ENCODE measurements at places on chromosomes 5 and 9.

GRCh38 chr5:135481387-135481786 is 29.2 kb upstream of the TIFAB start:
- no peak for DNase-seq

GRCh38 chr9:98784831-98785806 is 11.2 kb downstream of the ANKS6 start:
- no peak for DNase-seq

DNA sequence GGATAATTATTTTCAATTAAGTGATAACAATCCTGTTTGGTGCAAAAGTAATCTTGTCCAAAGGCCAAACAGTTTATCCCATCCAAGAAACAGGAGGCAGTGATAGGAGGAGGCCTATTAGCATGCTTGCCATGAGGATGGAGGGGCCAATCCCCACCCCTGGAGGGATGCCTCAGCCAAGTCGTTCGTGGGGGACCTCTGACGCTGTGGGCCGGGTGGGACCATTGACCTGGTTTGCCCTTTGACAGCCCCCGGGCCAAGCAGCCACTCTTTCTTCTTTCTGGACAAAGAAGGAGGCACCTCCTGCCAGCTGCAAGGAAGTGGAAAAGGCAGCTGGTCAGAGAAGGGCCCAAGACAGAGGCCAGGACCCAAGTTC is 39.5 kb upstream of the GRHPR start:
- DNase-seq = no peak

DNA sequence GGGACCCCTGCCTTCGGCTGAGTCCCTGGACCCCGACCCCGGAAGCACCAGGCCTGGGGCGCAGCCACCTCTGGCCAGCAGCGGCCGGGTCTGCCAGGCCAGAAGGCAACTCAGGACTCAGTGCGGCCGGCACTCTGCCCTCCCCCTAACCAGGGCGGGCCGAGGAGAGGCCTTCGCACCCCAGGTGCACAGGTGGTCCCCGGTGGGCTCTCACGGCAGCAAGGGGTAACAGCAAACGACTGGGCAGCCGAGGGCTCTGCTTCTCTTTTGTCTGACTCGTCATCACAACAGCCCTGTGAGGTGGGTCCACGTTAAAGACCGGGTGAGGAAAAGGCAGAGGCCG is 20.7 kb upstream of the NOTCH1 start:
- no peak for DNase-seq

DNA sequence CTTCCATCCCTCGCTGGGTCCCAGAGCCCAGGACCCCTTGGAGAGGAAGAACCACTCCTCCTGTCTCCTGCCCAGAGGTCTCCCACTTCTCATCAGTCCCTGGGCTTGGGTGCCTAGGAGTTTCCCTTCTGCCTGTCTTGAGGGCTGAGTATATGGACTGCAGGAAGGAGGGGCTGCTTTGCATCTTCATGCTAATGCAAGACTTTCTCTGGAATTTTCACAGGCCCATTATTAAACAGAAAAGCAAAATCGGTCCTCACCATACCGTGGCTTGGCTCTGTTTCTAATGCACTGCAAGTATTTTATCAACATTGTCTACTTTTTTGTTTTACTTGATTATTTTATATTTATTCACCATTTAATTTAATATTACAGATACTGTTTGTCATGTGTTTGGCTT is 34.5 kb downstream of the TRIO start:
- DNase-seq = no peak

DNA sequence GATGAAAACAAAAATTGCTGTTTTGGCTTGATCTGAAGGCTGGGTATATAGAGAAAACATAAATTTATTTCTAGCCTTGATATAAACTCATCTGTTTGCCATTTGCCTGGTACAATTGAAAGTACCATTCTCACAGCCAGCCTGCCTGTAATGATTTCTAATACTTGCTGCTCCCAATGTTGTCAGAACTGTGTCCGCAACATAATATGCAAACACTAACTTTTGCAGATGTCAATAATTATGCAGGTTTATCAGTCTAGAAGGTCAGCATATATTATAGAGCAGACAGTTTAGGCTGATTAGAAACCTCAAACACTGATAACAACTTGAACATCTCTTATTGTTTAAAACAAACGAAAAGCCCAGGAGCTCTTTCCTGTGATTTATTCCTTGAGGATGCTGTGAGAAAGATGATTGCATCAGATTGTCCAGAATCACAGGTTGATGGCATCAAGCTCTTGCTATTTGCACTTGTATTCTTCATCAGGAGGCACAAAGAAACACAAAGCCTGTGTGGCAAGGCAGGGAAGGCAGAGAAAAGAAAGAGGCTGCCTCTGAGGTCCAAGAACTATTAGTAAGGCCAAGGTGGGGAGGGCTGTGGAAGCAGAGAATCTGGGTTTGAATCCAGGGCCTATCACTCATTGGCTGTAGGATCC is 21.4 kb upstream of the HMHB1 start:
- no peak for DNase-seq

GRCh38 chr5:112388074-112388473 is 31.0 kb downstream of the EPB41L4A start:
- no peak for DNase-seq

DNA sequence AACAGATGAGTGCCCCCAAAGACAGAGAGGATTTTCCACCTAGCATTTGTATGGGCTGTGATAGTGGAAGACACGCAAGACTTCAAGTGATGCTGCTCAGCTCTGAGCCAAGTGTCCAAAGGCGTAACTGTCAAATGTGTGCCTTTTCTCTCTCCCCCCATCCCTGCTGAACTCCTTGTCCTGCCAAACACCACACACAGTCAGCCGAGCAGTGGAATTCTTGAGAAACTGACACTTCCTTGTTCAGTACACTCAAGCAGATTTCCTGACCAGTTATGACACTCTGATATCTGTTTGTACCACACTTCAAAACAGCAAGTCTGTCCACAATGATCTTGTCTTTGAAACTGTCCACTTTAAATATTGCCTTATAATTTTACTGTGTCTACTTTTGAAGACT is 166.4 kb downstream of the PIK3R1 start:
- no peak for DNase-seq

GRCh38 chr5:135721548-135722090 is 112.8 kb upstream of the SLC25A48 start:
- peak; percentile 40 for DNase-seq

DNA sequence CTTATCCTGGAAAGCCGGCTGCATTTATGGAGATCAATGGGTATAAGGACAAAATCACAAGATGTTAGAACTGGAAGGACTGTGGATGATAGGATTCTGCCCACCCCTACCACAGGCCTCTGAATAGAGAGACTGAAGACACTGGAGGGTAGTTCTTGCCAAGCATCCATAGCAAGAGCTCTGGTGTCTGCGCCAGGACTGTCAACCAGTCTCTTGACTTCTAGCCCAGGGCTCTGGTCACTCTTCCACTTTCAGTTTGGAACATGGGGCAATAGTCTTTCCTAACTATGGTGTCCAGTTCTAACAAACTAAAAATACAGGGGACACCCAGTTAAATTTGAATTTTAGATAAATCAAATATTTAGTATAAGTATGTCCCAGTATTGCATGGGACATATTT is 23.4 kb downstream of the LARP1 start:
- DNase-seq = peak; percentile 41

GRCh38 chr5:111507276-111507675 is 5.1 kb downstream of the STARD4 start:
- no peak for DNase-seq

DNA sequence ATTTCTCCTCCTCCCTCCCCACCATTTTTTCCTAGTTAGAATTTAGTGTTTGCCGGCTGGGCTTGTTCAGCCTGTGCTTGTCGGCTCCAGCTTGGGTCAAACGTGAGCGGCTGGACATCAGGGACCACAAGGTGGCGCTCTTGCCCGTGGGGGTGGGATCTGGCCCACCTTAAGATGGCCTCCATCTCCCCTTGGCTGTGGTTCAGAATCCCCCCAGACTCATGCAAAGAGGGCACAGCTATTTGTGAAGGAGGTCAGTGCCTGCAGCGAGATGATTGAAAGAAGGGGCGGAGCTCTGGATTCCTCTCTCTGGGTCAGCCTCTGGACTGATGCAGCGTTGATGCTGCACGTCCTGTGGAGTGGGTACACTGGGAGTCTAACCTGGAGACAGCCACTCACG is 283.3 kb upstream of the TUT7 start:
- peak; percentile 42 for DNase-seq

GRCh38 chr9:104090578-104090977 is 3.5 kb upstream of the SMC2 start:
- DNase-seq = no peak

- DNase-seq = no peak
These were observed 288.2 kb upstream of the SEMA6A start for GRCh38 chr5:116862632-116863455.

- no peak for DNase-seq
These were observed 171.0 kb downstream of the ARRDC3 start for GRCh38 chr5:91211997-91212713.

GRCh38 chr9:68746525-68746924 is 41.5 kb downstream of the PIP5K1B start:
- no peak for DNase-seq

DNA sequence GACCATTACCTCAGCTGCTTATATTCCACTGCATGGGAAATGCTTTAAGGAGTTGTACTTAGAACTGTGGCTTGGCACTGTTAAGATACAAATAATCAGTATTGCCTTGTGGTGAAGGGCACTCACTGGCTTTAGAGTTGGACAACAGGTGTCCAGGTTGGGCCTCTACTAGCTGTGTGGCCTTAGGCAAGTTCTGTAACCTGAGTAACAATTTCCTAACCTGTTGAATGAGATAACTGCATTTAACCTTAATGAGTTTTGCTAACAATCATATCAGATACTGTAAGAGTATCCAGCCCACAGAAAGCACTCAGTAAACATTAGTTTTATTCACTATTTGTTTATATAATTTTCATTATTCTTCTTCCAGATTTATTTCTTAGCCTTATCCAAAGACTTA is 17.2 kb upstream of the HK3 start:
- no peak for DNase-seq

GRCh38 chr9:93118863-93119702 is 15.0 kb downstream of the NINJ1 start:
- DNase-seq = peak; percentile 27

DNA sequence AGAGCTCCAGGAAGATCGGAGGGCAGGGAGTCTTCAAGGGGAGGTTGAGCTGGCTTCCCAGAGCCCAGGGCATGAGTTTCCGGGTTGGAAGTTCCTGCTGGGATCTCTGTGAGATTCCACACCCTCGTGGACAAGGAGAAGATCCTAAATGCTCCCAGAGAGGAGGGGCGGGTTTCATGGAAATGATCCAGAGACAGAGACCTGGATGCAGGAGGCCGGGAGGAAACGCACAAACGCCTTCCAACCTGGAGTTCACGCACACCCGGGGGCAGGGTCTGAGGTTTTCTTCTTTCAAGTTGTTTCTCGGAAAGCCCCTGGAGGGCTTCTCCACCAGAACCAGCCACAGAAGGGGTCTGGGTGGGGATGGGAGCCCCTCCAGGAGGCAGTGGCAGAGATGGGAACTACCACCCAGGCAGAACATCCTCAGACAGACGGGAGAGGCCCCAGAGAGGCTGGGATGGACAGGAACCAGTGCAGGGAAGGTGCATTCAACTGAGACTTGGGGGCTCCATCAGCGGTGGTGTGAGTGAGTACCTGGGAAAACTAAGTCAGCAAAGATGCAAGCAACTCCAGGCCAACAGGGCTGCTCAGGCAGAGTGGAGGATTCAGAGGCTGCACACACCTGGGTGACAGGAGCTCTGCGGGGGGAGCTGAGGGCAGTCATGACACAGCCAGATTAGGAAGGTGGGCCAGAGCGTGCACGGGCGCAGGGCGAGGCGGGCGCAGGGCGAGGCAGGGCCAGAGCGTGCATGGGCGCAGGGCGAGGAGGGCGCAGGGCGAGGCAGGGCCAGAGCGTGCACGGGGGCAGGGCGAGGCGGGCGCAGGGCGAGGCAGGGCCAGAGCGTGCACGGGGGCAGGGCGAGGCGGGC is 52.1 kb upstream of the EXOC3 start:
- DNase-seq = no peak

- DNase-seq = no peak
These were observed 52.0 kb downstream of the EXD3 start for GRCh38 chr9:137370865-137371520.

DNA sequence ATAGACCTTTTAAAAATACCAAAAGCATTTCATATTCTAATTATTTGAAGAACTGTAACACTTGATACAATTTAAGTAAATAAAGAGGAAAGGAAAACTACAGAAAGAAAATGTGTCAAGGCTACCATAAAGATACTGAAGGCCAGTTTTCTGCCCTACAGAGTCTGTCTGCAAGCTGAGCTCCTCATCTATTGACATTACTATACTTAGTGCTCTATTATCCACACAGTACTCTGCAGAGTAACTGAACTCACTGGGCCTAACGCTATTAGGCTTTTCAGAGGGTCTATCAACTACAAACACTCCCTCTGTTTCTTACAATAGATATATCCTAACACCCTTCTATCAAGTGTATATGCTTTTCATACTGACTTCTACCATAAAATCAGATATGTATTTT is 57.1 kb upstream of the SUSD1 start:
- no peak for DNase-seq

DNA sequence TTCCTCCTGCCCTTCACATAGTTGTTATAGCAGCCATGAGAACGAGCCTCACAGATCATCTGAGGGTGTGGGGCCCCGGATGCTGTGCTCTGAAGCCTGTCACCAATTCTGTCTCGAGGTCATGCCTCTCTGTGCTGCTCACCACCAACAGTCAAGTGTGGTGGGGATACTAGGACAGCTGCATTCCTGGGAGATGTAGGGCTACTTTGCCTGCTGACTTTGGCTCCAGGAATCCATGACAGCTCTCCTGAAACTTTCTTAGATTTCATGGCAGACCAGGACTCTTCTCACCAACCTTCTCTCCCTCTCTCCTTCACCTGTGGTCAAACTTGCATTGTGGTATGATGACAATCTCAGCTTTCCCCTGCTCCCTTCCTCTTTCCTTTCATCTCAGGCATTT is 395.9 kb downstream of the PSAT1 start:
- DNase-seq = no peak

GRCh38 chr9:21873540-21874221 is 71.2 kb downstream of the MTAP start:
- no peak for DNase-seq

- DNase-seq = no peak
These were observed 143.2 kb downstream of the RMI1 start for GRCh38 chr9:84123648-84124406.

GRCh38 chr5:124888050-124888506 is 141.6 kb upstream of the ZNF608 start:
- DNase-seq = no peak

GRCh38 chr5:125012727-125013451 is 266.4 kb upstream of the ZNF608 start:
- DNase-seq = no peak

- no peak for DNase-seq
These were observed 272.8 kb downstream of the CWC27 start for GRCh38 chr5:65041296-65042158.
